T-helper 1 cell (primary cell): ENCODE measurements at places on chromosomes 11 and 22.
A peak's percentile ranks its signal among the peaks of the same experiment; 100 is the strongest.

GRCh38 chr11:65778901-65779668 is 1.7 kb downstream of the AP5B1 start:
- no peak for DNase-seq

DNA sequence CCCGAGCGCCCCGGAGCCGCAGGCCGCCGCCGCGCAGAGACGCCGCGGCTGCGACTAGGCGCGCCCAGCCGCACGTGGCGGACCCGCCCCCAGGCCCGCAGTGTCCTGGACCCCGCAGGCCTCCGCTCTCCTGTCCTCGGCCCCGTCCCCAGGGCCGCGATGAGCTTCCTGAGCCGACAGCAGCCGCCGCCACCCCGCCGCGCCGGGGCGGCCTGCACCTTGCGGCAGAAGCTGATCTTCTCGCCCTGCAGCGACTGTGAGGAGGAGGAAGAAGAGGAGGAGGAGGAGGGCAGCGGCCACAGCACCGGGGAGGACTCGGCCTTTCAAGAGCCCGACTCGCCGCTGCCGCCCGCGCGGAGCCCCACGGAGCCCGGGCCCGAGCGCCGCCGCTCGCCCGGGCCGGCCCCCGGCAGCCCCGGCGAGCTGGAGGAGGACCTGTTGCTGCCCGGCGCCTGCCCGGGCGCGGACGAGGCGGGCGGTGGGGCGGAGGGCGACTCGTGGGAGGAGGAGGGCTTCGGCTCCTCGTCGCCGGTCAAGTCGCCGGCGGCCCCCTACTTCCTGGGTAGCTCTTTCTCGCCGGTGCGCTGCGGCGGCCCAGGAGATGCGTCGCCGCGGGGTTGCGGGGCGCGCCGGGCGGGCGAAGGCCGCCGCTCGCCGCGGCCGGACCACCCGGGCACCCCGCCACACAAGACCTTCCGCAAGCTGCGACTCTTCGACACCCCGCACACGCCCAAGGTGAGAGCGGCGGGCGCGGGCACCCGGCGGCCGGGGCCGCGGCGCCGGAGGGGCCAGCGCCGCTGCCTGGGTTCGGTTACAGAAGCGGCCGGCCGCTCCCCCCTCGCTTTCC is 528 bp downstream of the WEE1 start:
- DNase-seq: no peak

DNA sequence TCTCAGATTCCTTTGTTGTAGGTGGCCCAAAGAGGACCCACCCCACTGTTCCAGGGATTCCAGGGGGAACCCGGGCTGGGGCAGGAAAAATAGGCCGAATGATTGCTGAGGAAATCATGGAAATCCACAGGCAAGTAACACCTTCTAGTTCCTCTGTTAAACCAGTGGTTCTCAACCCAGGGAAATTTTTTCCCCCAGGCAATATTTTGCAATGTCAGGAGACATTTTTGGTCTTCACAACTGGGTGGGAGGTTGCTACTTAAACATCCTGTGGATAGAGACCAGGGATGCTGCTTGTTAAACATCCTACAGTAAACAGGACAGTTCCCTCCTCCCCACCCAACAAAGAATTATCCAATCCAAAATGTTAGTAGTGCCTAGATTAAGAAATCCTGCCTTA is 84.7 kb downstream of the BTBD10 start:
- DNase-seq: no peak

DNA sequence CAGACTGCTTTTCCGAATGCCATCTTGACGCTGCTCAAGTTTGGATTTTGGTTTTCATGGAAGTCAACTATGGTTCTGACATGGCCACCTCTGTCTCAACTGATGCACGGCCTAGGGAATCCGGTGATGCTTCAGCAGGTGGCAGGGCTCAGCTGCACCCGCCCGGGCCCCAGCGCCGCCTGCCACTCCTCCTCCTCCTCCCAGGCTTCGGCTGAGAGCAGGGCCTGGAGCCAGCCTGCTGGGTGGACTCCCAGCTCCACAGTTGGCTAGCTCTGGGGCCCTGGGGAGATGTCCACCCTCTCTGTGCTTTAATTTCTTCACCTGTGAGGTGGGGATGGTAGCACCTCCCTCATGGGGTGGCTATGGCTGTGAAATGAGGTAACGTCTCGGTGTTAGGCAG is 20.3 kb upstream of the NFAM1 start:
- no peak for DNase-seq

GRCh38 chr22:50691521-50691920 is 18.9 kb downstream of the SHANK3 start:
- DNase-seq: no peak

- DNase-seq: no peak
These were observed 47.5 kb upstream of the E2F8 start for GRCh38 chr11:19288256-19288655.

DNA sequence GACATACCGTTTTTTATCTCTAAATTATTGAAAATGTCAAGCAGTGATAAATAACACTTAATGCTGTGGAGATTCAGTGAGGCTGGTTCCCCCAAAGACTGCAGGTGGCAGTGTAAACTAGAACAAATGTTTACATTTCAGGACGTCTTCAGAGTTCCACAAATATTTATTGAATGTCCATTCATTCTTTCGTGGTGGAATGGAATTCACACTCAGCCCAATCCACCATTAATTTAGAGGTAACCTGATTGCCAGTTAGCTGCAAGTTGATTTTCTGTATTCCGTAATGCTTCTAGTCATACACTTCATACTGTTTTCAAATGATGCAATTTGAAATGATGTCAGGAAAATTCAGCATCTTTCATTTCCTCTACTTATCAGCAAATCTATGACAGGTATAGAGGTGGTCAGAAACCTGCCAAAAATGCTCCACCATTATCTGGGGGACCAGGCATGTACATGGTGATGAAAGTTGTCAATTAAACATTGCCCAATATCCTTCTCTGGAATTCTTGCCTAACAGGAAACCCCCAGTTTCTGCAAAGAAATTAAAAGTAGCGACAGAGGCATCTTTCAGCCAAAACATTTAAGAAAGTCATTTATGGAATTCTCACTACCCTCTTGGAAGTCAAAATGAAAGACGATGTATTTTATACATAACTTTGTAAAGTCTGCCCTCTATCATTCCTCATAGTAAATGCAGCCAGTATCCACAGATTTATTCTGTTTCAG is 94.3 kb upstream of the BMAL1 start:
- DNase-seq: no peak

GRCh38 chr11:65778431-65778900 is 2.3 kb downstream of the AP5B1 start:
- DNase-seq: no peak

- DNase-seq: no peak
These were observed 41.3 kb downstream of the TRIM29 start for GRCh38 chr11:120096369-120097191.

DNA sequence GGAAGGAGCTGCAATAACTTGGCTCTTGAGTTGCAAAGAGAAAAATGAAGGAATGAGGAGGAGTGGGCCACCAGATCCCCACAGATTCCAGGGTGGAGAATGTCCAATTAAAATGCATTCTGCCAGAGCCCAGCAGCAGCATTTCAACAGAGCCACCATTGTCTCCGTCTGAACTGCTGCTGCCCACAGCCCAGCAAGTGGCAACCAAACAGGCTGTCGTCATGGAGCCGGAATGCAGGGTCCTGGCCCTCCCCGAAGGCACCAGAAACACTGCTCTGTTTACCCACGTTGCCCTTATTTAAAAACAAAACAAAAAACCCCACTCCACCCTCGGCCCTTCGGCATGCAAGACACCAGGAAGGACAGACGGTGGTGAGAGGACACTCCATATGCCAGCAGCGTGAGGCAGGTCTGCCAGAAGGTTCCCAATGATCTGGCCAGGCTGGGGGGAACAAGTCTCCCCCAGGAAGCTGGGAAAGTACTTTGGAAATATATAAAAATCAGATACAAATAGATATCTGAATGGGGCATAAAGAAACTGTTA is 32.5 kb downstream of the PLEKHA7 start:
- DNase-seq: no peak

- no peak for DNase-seq
These were observed 39.7 kb downstream of the IGLL5 start for GRCh38 chr22:22927196-22927887.

- DNase-seq: no peak
These were observed 17.5 kb upstream of the SMIM38 start for GRCh38 chr11:69138265-69138664.

- DNase-seq: peak; percentile 86
These were observed 1.1 kb downstream of the MTFP1 start for GRCh38 chr22:30426388-30427353.

- no peak for DNase-seq
These were observed 21.0 kb upstream of the CHADL start for GRCh38 chr22:41261541-41262249.

DNA sequence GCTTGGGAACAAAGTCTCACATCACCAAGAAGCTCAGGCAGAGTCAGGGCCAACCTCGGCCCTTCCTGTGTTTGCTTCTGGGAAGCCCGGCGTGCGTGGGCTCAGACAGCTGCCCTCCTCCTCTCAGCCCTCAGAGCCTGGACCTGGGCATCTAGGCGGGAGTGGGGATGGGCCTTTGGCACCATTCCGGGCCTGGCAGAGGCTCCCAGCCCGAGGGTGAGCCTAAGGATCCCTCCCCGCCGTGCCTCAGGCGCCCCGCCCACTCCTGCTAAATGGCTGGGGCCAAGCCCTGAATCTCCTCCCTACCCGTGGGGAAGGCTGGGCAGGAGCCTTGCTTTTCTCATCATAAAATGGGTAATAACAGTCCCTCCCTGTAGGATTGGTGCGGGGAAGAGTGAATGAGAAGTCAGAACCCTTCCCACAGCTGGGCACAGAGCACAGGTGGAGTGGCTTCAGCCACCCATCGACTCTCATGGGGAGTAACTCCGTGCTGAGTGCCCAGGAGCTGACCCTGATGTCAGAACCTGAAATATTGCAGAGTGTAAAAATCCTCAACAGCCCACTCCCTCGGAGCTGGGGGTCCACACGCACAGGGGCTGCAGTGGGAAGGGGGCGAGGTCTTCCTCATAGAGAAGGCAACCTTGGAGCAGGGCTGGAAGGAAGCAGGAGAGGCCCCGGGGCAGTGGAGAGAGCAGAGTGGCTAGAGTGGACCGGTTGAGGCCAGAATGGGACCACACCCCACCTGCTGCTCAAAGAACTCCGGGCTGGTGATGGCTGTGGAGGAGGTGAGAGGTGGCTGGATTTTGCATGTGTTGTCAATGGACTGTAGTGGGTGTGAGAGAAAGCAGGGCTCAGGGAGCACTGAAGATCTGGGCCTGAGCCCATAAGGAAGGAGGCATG is 18.8 kb upstream of the CDKN1C start:
- DNase-seq: no peak

DNA sequence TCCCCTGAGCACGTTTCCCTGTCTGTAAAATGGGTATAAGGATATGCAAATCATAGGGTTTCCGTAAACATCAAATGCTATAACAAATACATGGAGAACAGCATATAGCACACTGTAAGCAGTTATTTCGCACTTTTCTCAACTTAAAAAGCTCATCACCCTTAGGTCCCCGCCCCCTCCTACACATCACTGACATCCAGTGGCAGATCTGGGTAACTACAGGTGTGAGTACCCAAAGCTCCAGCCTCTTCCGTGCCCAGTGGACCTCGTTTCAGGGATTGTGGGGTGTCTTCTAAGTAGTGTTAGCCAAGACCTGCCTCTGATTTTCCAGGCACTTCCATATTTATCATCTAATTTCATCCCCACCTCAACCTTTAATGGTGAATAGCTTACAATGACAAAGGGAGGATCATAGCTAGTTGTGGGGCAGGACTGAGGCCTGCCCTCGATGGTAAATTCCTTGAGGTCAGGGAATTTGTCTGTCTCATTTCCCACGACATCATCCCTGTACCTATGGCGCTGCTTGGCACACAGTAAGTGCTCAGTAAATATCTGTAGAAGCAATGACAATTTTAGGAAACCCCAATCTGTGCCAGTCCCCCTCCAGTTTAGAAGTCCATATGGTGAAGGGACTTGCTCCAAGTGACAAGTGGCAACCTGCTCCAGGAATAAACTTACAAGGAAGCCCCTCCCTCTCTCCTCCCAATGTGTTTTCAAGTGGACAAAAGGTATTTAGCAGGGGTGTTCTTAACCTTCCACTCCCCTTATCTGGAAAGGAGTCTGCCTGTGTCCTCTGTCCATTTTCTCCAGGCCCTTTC is 340.5 kb downstream of the TENM4 start:
- no peak for DNase-seq

DNA sequence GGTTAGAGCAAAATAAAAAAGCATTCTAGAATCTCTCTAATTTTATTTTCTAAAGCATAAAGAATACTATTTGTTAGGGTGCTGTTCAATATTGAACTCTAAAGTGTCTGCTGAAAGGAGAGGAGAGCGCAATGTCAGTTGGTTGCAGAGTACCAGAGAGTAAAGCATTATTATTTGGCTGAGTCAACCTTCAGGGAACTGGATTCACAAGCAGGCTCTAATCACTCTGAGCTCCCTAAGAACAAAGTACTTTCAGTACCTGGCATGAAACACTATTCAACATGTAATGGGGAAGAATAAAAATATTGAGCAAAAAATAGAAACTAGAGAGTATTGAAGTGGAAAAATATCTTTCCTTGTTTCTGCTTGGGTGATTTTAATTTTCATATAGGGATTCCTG is 961.0 kb upstream of the CCDC90B start:
- DNase-seq: no peak

DNA sequence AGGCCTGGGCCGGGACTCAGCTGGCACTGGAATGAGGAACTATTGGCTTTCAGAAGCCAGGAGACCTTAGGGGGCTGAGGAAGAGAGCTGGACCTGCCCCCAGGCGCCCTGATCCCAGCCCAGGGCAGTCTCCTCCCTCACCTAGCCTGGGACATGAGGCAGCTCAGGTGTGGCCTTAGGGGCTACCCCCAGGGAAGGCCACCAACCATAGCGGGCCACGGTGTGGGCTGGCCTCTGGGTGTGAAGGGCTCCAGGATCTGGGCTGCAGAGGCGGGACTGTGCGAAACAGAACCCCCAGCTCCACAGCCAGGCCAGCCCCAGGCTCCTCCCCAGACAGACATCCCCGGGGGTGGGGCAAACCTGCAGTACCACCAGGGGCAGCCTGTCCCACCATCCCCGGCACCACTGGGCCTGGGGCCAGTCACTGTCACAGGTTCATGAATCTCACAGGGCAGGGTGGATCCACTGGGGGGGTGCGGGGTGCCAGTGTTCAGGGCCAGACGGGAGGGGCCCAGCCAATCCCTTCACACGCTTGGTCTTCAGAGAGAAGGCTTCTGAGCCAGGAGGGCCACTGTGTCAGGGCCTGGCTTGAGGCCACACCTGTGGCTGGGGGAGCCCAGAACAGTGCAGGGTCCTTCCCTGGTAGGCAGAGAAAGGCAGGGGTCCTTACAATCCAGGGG is 3.5 kb downstream of the PLXNB2 start:
- no peak for DNase-seq

GRCh38 chr22:23219822-23220484 is 39.6 kb downstream of the BCR start:
- DNase-seq: no peak
